ENCODE measurements at places on chromosomes 4 and X. TPM values are rescaled to one million over a fixed set of nuclear protein-coding genes. Genes with fewer than 3 reads are reported as not detected.

DNA sequence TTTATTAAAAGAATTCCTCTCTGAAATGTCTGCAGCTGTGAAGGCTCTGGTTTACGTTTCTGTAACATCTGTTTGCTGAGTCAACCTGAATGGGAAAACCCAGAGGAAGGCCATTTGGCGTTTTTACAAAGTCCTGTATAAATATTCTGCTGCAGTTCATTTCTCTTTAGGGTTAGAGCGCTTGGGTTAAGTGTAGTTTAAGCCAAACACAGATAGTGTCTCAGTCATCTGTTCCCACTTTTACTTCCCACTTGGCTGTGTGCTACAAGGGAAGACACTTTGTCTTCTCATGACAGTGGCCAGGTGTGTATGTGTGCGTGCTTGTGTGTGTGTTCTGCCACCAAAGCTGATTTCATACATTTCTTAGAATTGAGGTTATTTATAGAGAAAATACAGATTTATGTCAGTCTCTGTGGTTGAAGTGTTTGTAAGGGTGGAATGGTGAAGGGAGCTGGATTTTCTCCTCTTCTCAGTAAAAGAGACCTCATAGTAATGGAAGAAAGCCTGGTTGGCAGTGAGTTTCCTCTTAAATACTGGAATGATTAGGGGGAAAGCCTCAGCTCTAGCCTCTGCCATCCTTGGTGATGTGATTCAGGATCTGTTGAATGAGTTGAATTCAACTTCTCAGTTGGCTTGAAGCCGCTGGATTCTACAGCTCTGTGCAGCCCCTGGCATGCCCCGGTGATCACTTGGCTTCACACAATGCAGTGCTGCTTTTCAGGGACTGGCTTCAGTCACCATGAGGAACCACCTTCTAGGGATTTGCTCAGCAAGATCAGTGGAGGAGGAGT is 50.6 kb downstream of the JADE1 start:
- DNase-seq = peak; percentile 90

GRCh38 chr4:130640592-130640991 is 1544.6 kb downstream of the C4orf33 start:
- no peak for DNase-seq

GRCh38 chr4:82439088-82439487 is 8.7 kb downstream of the ENOPH1 start:
- no peak for DNase-seq

DNA sequence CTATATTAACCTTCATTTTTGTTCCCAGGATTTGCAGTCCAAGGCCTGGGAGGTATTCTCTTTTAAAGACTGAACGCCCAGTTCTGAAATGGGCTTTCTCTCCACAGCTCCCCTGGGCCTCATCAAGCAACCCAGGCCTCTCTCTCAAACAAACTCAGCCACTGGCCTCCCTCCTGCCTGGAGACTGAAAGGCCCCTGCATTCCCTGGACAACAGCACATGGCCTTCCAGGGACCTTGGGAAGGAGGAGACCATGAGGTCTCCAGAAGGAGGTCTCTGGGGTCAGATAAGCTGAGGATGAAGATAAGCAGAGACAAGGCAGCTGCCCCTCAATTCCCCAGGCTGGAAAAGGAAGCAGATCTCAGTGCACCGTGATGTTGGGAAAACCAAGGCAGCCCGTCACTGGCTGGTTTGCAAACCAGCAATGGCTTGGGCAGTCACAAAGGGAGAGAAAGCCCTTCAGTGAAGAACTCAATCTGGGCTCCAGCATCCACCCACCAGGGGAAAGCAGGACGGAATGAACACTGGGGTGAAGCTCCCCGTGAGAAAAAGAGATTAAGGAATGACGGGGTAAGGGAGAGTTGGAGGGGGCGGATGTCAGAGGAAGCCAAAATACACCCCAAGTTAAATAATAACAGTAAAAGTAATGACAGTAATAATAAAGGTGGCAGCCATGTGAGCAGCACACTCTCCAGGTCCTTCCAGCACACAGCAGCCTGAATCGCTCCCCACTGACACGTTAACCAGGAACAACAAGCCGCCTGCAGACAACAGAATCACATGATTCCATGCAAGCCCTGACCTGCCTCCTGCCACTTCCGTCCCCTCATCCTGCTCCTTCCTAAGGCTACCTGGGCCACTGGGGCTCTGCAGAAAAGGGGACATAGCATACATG is 22.3 kb downstream of the AMOT start:
- peak; percentile 59 for DNase-seq

Gene GAGE2A
- not detected for total RNA-seq

GRCh38 chr4:160175064-160175643 is 1072.3 kb downstream of the RAPGEF2 start:
- no peak for DNase-seq

GRCh38 chr4:5050520-5051277 is 581 bp upstream of the STK32B start:
- peak; percentile 85 for DNase-seq

GRCh38 chr4:76964769-76965168 is 15.2 kb downstream of the SEPTIN11 start:
- no peak for DNase-seq

Gene SFRP2
- total RNA-seq = 71.3 TPM

Gene NDNF
- 6.3 TPM for total RNA-seq

DNA sequence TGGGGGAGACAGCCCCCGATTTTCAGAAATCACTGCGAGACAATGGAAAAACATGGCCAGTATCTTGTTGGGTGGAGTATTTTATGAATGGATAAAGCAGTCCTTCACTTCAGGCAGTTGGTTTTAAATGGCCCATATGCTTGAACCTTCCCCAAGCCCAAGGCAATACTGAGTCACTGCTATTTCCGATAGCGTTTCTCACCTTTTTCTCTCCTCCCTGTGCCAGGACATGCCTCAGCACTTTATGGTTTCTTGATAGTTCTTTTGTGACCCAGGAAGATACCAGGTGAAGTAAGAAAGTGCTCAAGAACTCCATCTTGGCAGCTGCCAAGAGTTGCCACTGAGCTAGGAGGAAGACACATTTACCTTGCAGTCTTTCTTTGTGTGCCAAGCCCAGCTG is 26.8 kb upstream of the ESX1 start:
- no peak for DNase-seq

GRCh38 chr4:155220025-155220424 is 11.6 kb downstream of the NPY2R start:
- DNase-seq = no peak

Gene PRKG2
- 0.96 TPM for total RNA-seq
